ENCODE measurements at places on chromosomes 12 and 14. TPM values are rescaled to one million over a fixed set of nuclear protein-coding genes. Genes with fewer than 3 reads are reported as not detected.

NID2 gene
- 79.7 TPM for polyA plus RNA-seq

DYRK4 gene
- polyA plus RNA-seq, result 19.0 TPM

ZNF705A gene
- not detected for polyA plus RNA-seq

VIPAS39 gene
- 30.9 TPM for polyA plus RNA-seq

BEGAIN gene
- 2.3 TPM for polyA plus RNA-seq

GPRC5A gene
- polyA plus RNA-seq, result 8.5 TPM

AQP6 gene
- polyA plus RNA-seq, result 0.08 TPM

ST8SIA1 gene
- 11.9 TPM for polyA plus RNA-seq

Data from muscle of arm (tissue), 14 donors.